Stimulated activated CD8-positive, alpha-beta memory T cell treated with anti-CD3 and anti-CD28 coated beads, Interleukin-7, amount 100 ng/mL, for 1 hour (primary cell): ENCODE measurements at places on chromosomes 4 and X.

DNA sequence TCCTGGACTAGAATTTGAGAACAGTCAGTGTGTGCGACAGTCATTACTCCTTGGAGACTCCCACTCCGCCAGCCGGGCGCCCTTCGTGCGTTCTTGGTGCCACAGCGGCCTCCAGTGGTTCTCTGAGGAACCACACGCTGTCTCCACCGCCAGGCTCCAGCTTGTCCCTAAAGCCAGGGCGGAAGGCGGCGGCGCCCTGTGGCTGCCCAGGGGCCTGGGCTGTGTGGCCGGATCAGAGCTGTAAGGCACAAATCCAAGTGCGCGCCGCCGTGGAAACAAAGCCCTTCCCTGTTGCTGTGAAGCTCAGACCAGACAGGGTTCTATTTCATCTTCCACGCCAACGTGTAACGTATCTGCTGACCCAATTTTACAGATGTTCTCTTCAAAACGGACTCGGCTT is 34.2 kb downstream of the IDS start:
- DNase-seq = peak; percentile 18

DNA sequence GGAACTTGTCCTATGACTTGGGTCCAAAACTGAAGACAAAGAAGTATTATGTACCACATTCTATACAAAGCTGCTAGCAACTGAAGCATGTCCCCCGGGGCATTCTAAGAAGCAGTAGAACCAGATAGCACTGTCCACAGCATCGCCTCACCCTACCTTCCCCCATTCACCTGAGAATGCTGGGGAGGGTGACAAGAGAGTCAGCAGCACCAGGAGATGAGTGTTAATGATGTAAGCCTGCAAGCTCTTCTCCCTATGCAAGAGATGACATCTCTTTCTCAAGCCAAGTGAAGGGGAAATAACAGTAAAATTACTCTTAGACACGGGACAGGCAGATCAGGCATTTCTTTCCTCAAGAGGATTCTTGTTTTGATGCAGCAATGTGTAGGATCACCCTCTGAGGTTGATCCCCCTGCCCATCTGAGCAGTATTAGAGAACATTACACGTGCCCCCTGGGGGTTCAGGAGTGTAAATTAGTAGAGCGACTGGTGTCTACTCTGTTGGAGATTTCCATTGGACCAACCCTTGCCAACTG is 13.9 kb upstream of the TLR1 start:
- DNase-seq = no peak

GRCh38 chrX:121208563-121208962 is 161.2 kb downstream of the GLUD2 start:
- no peak for DNase-seq

- DNase-seq = no peak
Observed at GRCh38 chr4:76688619-76689144, 209.3 kb downstream of the SOWAHB start.

DNA sequence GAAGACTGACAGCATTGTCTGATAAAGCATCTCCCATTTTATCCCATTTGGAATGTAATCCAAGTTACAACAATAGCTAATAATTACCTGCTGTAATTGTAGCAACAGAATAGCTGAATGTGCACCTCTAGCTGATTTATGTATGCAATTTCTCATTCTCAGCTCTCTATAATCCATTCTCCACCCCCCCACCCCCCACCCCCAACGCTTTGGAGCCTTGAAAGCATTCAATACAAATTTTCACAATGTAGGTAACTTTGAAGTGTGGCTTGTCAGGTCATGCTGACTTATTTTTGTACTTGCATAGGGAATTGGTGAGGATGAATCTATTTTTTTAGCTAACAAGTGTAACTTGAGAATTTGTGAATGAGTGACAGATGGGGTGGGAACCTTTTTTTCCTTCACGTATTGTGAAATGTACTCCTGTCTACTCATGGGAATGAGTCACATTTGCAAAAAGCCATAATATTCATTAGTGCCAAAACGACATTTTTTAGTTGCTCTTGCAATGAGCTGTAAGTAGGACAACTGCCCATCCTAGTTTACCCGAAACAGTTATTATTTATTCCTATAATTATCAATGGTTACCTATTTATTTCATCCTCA is 159.3 kb downstream of the PALLD start:
- no peak for DNase-seq

GRCh38 chr4:154485127-154485773 is 6.3 kb downstream of the DCHS2 start:
- no peak for DNase-seq

DNA sequence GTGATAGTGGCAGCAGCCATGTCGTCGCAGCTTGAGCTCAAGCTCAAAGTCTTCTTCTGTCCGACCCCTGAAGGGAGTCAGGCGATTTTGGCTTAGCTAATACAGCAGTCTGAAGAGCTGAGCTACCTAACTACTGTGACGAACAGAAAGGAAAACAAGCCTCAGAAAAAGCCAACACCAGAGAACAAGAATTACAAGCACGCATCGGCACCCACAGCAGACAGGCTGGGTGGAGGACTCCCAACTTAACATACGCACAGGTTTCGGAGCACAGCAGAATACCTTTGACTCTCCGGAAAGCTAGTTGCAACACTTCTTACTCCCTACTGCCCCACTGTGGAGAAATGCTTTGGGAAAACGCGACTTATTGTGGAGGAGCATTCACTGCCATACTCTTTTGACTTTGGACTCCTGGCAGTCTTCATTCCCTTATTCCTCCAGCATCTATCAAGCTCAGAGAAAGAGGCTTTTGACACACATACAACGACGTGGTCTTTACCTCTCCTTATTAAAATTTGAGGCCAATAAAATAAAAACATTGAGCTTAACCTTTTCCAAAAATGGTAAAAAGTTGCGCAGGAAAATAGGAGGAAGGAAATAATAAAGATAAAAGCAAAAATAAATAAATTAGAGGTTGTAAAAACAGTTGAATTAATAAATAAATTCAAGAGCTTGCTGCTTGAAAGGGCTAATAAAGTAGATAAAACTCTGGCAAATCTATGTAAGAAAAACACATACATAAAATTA is 41.3 kb upstream of the GPC3 start:
- DNase-seq = no peak

DNA sequence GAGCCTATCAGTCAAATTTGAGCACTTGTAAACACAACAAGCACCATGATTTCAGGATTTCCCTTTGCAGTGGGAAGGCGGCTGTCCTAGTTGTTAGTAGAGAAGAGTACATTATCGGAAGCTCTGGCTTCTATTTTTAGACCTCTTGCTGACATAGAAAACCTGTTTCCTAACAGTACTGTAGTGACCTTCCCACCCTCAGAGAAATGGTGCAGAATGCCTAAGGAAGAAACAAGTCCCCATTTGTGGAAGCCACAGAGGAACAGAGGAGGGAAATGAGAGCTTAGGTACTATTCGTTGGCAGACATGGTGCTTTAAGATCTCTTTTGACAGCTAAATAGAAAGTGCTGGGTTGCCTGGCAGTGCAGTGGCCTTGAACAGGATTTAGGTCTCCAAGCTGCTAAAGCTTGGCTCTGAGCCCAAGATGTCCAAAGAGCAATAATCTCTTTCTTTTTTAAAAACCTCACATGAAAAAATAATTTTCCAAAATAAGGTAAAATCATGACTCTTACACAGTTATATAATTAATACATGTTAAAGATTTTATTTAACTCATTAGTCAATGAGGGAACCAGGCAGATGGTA is 24.9 kb downstream of the GLRA2 start:
- no peak for DNase-seq

DNA sequence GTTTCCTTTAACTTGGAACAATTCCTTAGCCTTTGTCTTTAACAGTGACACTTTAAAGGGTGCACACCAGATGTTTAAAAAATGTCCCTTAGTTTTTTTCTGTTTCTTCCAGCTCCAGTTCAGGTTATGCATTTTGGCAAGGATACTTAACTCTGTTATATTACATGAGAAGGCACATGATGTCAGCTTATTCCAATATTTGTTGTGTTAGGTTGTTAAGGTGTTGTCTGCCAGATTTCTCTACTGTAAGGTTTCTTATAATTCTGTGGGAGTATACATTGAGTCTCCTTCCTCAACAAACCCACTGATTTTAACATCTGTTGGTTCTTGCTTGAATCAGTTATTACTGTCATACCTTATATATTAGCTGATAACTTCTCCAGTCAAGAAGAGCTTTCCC is 33.3 kb downstream of the REST start:
- DNase-seq = no peak

GRCh38 chrX:72714478-72714916 is 391 bp upstream of the PHKA1 start:
- DNase-seq = no peak

DNA sequence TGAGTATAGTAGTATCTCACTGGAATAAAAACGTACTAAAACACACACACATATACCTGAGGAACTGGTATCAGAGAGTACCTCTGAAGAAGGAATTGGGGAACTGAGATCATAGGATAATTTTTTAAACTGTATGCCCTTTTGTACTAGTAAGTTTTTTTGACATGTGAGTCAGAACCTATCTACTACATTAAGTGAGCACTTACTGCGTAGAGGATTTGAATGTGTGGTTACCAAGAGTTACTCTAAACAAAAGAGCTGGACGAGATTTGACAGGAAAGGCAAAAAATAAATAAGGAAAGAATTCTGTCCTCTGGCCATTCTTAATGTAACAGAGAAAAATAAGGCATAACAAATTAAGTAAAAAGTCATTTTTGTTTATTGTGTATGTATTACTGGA is 546.5 kb upstream of the FAT1 start:
- DNase-seq = no peak

DNA sequence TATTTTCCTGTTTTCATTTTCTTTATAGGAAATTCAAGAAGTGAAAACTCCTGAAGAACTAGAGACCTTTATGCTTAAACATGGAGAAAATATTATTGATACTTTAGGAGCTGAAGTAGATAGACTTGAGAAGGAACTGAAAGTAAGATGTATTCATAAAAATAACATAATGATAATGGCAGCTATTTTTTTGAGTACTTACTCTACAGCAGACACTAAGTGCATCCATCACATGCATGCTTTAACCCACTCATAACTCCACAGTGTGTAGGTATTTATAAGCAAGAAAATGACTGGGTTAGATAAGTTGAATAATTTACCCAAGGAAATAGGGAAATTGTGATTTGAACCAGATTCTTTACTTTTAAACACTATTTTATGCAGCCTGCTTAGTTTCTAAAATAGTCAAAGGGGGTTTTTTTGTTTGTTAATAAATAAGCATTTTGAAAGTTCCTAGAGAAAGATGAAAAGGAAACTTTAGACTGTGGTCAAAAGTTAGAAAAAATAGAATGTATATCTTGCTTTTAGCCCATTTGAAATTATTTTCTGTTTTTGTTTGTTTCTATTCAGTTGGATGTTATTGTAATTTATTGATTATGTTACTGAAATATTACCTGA is 74.2 kb downstream of the BEND4 start:
- no peak for DNase-seq

- no peak for DNase-seq
Observed at GRCh38 chrX:154829926-154830442, 4.5 kb downstream of the SMIM9 start.

DNA sequence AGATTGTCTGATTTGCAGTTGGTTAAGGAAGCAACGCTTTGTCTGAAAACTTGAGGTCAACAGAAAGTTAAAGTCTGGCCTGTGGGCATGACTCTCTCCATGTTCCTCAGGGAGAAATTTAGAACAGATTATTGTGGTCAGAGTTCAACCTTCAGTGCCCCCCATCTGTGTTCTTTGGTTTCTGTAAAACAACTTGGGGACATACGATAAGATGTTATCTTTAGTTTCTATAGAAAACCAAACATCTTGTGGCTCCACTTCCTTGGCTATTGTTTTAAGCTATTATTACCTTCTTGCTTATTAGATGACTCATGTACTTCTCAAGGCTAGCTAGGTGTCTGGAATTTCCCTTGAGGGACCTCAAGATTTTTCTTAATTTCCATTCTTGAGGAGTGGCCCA is 507.7 kb downstream of the PDHA2 start:
- no peak for DNase-seq

DNA sequence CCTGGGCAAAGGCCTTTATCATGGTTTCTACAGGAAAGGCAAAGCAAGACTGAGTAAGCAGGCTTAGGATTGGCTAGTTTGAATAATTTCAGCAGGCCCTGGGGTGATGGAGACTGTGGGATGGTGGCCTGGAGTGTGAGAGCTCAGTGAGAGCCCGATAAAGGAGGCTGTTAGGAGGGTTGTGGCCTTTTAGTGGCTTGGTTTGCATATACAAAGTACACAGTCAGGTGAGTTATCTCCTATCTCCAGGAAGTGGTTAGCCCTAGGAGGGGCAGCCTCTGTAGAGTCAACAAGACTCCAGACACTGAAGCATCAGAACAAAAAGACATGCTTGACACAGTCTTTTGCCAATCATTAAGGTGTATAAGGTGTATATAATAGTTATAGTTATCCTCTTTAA is 157.2 kb downstream of the CFAP299 start:
- no peak for DNase-seq

- DNase-seq = no peak
Observed at GRCh38 chrX:136261321-136261720, 10.1 kb upstream of the MAP7D3 start.

DNA sequence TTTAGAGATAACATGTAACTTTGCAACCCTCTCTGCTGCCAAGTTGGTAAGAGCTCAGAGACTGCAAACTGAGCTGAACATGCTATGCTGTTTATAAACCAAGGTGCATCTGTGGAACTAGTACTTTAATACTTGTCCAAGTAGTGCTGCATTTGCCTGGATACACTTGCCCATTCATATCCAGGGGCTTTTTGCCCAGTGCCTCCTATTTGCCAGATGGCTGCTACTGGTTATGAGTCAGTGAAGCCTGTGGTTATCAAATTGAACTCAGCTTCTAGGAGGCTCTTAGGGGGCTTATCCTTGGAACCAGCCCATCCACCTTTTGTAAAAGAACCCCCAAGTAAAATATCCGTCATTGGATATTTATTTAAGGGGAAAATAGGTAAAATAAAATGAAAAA is 79.6 kb downstream of the AFF2 start:
- DNase-seq = no peak
